ENCODE measurements at places on chromosomes 2 and 18. TPM values are rescaled to one million over a fixed set of nuclear protein-coding genes. Genes with fewer than 3 reads are reported as not detected.

- no peaks in the 10 kb centered on the region for H3K36me3 ChIP-seq
- no peak for DNase-seq
- H3K27me3 ChIP-seq = no peaks in the 10 kb centered on the region
- H3K4me3 ChIP-seq = no peak overlapping the region
- H3K27ac ChIP-seq = no peak overlapping the region
These were observed 92.4 kb downstream of the MYO3B start for GRCh38 chr2:170270278-170270864.

HOXD9 gene
- total RNA-seq = 4.2 TPM

DNA sequence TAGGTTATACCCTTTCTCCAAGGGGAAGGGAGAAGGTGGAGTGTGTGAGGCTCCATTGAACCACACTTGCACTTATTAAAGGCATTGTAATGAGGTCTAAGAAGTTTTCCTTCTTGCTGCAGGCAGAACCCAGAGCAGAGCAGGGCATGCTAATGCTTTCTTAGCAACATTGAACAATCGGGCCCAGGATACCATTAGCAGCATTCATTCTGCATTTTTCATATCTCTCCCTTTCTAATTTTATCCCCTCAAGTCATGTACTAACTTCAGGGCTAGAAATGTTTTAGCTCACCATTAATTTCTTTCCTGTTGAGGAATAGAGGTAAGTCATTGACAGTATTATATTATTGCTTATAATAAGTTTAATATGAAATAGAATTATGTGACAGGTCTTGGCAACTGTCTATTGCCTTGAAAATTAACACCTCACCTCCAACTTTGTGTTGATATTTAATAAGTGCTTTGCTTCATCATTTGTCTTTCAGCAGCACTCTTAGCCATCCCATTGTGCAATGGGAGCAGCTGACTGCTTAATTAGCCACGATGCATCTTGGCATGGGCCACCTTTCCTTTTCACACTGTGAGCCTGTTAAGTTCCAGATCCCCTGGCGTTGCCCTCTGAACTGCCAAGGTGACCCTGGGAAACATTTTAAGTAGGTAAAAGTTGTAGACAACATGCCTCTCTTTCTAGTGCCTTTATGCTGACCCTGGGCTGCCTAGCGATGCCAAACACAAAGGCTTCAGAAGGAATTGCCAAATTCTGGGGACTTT is 300.8 kb upstream of the MEX3C start:
- no peaks in the 10 kb centered on the region for H3K4me1 ChIP-seq
- no peak overlapping the region for H3K4me3 ChIP-seq
- no peak for DNase-seq
- no peaks in the 10 kb centered on the region for H3K27me3 ChIP-seq

DNA sequence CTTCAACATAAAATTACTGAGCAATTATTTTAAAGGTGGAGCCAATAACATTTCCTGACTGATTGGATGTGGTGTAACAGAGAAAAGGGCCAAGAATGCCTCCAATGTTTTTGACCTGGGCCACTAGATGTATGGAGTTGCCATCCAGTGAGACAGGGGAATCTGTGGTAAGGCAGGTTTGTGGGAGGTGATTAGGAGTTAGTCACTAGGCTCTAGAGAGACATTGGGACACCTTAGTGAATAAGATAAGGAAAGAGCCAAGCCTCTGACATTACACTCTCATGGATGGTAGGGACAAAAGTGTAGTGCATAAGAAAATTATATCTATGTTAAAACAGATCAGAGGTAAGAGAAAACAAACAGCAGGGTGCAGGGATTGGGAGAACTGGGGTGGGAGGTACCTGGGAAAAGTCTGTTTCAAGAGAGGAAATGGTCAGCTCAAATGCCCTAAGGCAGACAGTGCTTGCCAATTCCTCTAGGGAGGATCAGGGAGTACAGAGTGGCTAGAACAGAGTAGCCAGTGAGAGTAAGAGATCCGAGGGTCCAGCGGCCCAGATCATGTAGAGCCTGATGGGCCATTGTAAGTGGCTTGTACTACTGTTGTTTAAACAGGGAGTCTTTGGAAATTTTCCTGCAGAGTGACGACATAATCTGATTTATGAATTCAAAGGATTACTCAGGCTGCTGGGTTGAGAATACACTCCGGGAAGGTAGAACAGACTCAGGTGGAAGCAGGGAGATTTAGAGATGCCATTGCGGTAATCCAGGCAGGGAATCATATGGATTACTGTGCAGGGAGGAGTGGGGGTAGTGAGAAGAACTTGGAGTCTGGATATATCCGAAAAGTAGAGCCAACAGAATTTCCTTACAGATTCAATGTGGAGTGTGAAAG is 45.7 kb upstream of the CUL3 start:
- no peaks in the 10 kb centered on the region for H3K36me3 ChIP-seq
- no peak overlapping the region for H3K27ac ChIP-seq
- no peaks in the 10 kb centered on the region for H3K4me1 ChIP-seq
- H3K27me3 ChIP-seq = no peaks in the 10 kb centered on the region

ATOH8 gene
- total RNA-seq = 49.9 TPM

DNA sequence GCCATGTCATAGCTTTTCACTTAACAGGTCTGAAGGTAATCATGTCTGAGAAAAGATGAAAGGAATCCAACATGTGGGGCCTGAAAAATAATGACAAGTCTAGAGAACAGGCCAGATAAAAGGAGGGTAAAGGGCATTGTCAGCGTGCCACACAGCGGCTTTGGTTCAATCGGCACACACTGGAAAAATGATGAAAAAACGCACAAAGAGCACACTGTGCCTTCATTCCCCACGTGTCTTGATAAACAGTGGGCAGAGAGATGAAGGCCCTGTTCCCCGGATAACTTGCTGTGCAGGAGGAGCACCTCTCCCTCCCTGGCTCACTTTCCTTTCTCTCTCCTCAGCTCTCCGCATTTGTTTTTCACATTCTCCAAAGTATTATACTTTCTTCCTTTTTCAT is 766.3 kb downstream of the TDRD15 start:
- no peaks in the 10 kb centered on the region for H3K27me3 ChIP-seq
- no peak overlapping the region for H3K4me3 ChIP-seq
- DNase-seq = no peak
- no peaks in the 10 kb centered on the region for H3K36me3 ChIP-seq

GAD1 gene
- total RNA-seq = not detected

- no peak overlapping the region for H3K4me3 ChIP-seq
- DNase-seq = no peak
- H3K27me3 ChIP-seq = no peaks in the 10 kb centered on the region
- H3K27ac ChIP-seq = no peak overlapping the region
- H3K4me1 ChIP-seq = no peaks in the 10 kb centered on the region
These were observed 266.8 kb upstream of the FBXO11 start for GRCh38 chr2:48173141-48173540.

- H3K27me3 ChIP-seq = no peaks in the 10 kb centered on the region
- no peak overlapping the region for H3K4me3 ChIP-seq
- no peaks in the 10 kb centered on the region for H3K36me3 ChIP-seq
- DNase-seq = no peak
- H3K27ac ChIP-seq = no peak overlapping the region
These were observed 86.2 kb upstream of the ZNF516 start for GRCh38 chr18:76581261-76581660.

DNA sequence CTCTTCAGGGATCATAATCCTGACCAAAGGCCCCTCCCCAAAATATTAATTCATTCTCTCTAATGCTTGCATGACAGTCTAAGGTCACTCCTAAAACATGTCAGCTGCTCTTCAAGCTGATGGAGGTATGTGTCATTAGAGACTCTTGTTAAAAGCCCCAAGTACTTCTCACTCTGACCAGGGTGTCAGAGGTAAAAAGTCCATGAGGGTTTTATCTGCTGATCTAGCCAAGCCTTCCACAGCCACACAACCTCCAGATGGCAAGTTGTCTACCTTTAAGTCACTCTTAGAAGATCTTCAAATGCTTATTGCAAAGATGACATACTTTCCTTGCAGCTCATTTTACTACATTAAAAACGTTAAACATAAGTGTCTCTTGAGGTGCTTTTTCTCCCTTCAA is 83.6 kb upstream of the ETAA1 start:
- no peak for DNase-seq
- no peaks in the 10 kb centered on the region for H3K27me3 ChIP-seq
- no peaks in the 10 kb centered on the region for H3K4me1 ChIP-seq
- no peaks in the 10 kb centered on the region for H3K36me3 ChIP-seq
- H3K27ac ChIP-seq = no peak overlapping the region

- DNase-seq = no peak
- no peaks in the 10 kb centered on the region for H3K27me3 ChIP-seq
- H3K36me3 ChIP-seq = no peaks in the 10 kb centered on the region
- no peaks in the 10 kb centered on the region for H3K4me1 ChIP-seq
- no peak overlapping the region for H3K4me3 ChIP-seq
- no peak overlapping the region for H3K27ac ChIP-seq
These were observed 27.5 kb downstream of the EML4 start for GRCh38 chr2:42196403-42197267.

DNA sequence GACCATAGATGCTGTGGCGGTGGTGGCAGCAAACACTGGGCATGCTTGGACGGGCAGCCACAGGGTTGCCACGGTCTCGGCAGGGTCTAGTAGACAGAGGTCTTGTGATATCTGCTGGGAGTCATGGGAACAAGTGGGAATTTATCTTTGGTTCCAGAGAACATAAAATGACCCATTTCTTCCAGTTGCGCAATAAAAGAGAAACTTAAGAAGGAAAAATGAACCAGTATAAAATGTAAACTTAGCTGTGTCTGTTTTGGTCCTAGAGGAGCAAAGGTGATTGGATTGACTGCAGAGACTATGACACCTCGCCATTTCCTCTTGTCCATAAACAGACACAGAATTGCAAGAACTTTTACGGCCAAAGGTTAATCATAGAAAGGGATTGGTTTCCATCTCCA is 132.6 kb upstream of the RBBP8 start:
- DNase-seq = no peak
- H3K36me3 ChIP-seq = no peaks in the 10 kb centered on the region
- H3K4me1 ChIP-seq = no peaks in the 10 kb centered on the region
- no peak overlapping the region for H3K27ac ChIP-seq
- no peaks in the 10 kb centered on the region for H3K27me3 ChIP-seq
- no peak overlapping the region for H3K4me3 ChIP-seq

DNA sequence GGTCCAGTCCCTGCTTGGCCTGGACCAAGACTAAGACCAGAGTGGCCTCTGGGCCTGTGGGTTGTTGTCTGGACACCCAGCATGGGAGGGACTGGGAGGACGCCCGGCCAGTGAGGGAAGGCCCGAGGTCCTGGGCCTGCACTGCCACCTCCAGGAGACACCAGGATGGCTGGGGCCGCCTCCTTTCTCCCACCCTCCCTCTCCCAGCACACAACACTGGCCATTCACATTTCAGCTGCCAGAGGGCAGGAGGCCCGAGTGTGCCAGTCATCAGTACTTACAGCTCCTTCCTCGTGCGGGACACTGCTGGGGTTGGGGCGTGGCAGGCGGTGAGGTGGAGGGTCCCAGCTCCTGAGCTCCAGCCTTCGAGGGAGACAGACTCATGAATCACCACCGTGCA is 133.5 kb downstream of the ASB1 start:
- H3K36me3 ChIP-seq = no peaks in the 10 kb centered on the region
- no peak overlapping the region for H3K4me3 ChIP-seq
- H3K27me3 ChIP-seq = no peaks in the 10 kb centered on the region
- no peaks in the 10 kb centered on the region for H3K4me1 ChIP-seq

Measured in psoas muscle (tissue), 8 donors.